T1000 (cell line): ENCODE measurements at places on chromosomes 12 and 14.

- no peak for DNase-seq
Measured at GRCh38 chr12:115135800-115136211, 451.8 kb upstream of the TBX3 start.

GRCh38 chr12:90905691-90906370 lies 49.1 kb downstream of the CCER1 start:
- DNase-seq: no peak

- no peak for DNase-seq
Measured at GRCh38 chr14:71022939-71023338, 115.7 kb downstream of the PCNX1 start.

DNA sequence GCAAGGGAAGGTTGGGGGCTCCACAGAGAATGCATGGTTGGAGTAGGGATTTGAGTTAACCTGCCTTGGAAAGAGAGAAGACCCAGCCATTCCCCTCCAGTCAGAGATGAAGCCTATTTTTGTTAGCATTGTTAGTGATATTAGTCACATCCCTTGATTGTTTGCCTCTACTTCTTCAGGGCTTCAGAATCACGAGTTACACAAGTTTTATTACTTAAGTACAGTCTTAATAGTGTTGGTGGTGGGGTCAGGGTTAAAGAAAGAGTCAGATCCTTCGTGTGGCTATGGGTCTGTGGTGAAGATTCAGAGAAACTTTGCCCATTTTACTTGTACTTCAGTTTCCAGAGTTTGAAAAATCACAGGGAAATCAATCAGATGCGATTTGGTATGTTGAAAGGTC lies 363.1 kb downstream of the LRIG3 start:
- no peak for DNase-seq

DNA sequence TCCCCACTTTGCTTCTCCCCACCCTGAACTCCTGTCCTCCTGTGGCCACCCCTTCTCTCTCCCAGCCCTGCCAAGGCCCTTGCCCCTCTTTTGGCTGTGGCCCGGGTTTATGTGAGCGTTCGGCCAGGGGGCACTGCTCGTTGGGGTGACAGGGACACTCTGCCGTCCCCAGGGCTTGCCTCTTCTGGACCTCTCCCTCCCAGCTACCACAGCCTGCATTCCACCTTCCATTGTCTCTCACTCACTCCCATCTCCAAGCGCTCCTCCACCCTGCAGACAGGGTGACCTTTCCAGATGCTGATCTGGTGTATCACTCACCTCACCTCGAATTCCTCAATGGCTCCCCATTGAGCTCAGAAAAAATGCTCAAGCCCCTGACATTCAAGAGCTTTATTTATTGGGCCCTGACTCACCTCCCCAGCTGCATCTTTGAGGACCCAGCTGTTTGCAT lies 1.4 kb downstream of the SERPINA9 start:
- no peak for DNase-seq

GRCh38 chr14:81771651-81772275 lies 238.1 kb upstream of the SEL1L start:
- DNase-seq: no peak

DNA sequence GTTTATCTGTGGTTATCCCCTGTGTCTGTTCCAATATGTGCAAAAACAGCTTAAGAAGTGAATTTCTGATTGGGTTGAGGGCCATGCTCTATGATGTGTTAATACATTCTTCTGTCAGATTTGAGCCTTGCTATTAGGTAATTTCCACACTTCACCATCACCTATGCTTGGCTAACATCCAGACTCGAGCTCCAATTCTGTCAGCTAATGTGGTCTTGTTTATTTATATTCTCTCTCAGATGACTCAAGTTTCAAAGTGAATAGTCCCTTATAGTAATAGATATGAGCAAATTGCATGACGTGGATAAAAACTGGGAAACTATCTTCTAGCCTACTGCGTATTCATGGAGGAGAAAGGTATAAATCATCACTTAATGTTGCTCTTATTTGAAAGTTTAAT lies 451.3 kb downstream of the SNAPC1 start:
- DNase-seq: no peak

DNA sequence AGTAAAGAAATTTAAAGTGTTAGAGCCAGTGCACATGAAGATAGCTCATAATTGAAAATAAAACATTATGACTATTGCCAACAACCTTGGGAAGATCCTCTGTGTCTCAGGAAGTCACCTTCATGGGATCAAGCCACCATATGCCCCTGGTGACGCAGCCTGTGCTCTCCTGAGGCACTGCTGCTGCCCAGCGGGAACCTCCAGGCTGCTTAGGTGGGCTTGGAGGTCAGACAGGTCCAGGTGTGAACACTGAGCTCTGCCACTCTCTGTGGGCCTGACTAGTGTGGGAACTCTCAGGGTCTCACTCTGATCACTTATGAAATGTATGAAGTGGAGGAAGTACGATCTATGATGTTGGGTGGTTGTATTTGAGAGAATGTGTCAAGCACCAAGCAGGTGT lies 16.7 kb downstream of the SLC35E3 start:
- DNase-seq: no peak

- no peak for DNase-seq
Measured at GRCh38 chr12:90970471-90970870, 15.5 kb upstream of the CCER1 start.

DNA sequence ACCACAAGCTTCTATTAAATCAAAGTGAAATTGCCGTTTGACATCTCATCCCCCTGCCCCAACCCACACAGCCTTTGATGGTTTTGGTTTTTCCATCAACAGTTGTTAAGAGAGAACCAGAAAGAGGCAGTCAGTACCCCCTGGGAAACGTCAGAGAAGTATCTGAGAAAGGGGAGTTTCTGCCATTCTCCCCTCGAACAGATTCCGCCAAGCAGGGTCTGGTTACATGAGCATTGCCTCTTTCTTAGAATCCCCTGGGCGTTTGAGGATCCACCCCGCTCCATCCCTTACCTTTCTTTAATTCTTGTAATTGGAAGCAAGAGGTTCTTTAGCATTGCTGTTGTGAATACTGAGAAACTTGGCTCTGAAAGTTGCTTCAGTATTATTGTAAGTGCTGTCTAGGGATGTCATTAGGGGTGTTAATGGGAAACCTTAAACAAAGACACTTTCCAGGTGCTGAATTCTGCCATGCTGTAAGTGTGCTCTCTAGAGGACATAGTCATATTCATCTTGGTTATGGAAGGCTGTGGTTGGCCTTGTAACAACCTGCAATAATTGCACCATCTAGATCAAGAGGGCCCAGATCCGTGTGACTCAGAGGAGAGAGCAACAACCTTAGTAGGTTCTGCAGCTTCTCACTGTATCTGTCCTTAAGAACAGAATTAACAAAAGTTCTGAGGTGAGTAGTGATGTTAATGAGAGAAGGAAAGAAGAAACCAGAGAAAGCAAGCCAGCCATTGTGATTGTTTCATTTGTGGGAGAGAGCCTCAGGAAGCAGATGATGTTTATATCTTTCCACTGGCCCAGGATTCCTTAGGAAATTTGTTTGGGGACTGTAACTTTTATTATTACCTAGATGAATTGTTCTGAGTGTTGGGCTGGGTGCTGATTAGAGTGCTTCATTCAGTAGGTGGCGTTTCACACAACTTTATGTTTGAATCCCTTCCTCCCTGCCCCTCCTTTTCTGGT lies 9.0 kb downstream of the TMBIM6 start:
- no peak for DNase-seq

DNA sequence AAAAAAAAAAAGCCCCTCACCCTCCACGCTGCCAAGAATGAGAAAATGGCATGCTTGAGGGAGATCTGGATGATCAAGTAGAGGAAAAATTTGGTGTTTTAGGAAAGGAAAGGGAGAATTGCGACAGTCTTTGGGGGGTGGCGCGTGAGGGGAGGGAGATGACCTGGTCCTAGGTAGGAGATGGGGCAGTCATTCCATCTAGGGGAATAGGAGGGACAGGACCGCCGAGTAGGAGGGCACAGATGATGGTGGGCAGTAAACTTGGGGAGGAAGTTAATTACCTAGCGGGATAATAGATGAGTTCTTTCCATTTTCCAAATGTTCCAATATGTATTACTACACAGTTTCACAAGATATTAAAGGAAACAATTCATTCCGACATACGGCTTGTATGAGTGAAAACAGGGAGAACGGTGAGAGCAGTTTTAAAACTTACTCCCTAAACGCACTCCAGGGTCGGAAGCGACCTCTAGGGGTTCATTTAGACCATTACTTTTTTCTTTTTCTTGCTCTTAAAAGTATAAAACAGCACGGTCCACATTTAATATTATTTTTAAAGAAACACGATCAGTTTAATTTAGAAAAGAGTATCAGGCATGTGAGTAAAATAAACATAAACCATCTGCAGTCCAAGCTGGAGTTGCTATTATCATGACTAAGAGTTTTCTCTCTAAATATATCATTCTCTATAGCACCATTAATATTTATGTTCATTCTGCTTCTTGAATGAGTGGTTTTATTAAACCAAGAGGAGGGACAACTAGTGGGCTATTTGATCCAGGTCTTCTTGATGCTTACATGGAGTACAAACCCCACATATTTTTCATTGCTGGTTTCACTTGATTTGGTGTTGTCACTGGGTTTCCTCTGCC lies 3.0 kb upstream of the FNTB start:
- no peak for DNase-seq

DNA sequence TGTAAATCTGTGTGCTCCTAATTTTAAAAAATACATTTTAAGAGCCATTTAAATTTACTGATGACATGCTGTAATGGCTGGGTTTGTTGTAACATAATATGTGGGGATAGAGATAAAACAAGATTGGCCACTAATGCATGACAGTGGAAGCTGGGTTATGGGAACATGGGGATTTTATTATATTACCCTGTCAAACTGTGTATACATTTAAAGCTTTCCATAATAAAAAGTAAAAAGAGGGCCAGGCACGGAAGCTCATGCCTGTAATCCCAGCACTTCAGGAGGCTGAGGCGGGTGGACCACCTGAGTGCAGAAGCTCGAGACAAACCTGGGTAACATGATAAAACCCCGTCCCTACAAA lies 9.1 kb downstream of the TMEM233 start:
- DNase-seq: no peak

DNA sequence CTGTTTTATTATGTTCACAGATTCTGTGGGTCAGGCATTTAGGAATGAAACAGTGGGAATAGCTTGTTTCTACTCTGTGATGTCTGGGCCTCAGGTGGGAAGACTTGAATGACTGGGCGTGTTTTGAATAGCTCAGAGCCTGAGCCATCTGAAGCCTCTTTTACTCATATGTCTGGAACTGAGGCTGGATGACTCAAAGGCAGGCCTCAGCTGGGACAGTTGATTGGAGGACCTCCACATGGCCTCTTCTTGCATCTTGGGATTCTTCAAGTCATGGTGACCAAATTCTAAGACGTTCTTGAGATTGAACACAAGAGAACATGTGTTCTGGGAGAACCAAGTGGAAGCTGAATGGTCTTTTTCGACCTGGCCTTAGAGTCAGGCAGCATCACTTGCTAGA lies 45.8 kb upstream of the TBX3 start:
- DNase-seq: no peak

DNA sequence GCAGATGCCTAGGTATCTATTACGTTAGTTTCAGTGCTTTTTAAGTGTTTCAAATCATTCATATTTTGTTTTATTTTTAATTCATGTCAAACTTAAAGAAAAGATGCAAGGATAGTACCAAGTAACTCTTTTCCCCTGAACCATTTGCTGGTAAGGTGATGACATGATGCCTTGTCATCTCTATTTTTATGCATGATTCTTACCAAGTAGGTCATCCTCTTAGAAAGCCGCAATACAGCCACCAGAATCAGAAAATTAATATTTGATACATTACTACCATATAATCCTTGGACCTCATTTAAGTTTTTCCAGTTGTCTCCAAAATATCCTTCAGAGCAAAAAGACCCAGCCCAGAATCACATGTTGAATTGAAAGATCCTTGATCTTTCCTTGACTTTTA lies 22.3 kb downstream of the ATP5MC2 start:
- DNase-seq: no peak

GRCh38 chr12:70372881-70373280 lies 6.8 kb downstream of the KCNMB4 start:
- no peak for DNase-seq

DNA sequence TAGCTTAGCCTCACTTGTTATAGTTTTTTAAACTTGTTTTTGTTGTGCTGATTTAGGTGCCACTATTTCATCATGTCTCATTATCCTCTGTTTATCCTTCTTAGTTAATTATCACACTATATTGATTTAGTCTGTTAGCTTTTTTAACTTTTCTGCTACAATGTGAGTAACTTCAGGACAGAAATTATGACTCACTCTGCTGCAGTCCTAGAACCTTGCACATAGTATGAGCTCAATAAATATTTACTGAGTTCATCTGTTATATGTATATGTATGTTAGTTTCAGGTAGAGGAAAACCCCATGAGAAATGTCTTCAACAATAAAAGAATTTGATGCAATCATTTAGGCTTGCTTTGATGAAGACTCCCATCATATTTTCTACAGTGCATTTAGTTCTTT lies 224.3 kb upstream of the NAV3 start:
- DNase-seq: no peak

- DNase-seq: no peak
Measured at GRCh38 chr12:8030189-8030588, 2.3 kb upstream of the FOXJ2 start.

- no peak for DNase-seq
Measured at GRCh38 chr12:15705606-15706005, 83.6 kb downstream of the EPS8 start.

GRCh38 chr14:73896521-73896920 lies 9.9 kb downstream of the ZNF410 start:
- DNase-seq: no peak

GRCh38 chr14:53896726-53897125 lies 59.9 kb downstream of the BMP4 start:
- DNase-seq: no peak

GRCh38 chr12:113155646-113156045 lies 6.1 kb downstream of the CFAP73 start:
- no peak for DNase-seq

DNA sequence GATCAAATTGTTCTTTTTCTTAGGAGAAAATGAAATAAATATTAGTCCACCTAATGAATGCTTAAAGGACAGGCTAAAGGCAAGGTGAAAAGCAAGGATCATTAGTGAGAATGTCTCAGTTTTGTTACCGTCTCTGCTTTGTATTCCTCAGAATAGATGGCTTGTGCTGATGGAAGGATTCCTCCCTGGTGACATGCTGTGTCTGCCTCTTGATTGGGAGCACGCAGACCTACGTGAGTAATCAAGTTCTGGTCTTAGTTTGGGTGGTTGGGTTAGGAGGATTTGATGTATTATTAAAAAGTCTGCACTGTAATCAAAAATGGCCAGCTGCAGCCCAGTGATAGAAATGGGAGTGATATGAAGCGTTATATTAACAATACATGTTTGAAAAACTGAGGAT lies 78.8 kb upstream of the RTL1 start:
- no peak for DNase-seq

DNA sequence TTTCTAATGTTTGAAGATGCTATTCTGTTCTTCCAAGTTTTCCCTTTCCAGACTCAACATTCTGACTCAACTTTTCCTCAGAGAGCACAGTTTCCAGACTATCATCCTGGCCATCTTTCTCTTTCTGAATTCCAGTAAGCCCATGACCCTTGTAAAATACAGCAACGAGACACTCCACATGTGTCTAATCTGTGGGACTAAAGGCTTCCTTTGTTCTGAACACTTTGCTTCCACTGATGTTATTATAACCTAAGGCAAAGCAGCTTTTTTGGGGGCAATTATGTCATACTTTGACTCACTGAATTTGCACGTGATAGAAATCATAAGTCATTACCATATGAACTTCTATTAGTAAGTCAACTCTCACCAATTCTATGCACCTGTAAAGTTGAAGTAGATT lies 6.3 kb upstream of the ART4 start:
- DNase-seq: peak; percentile 8

GRCh38 chr14:50734950-50735695 lies 67.0 kb upstream of the SAV1 start:
- DNase-seq: no peak

- DNase-seq: no peak
Measured at GRCh38 chr12:63948211-63948610, 103.7 kb downstream of the SRGAP1 start.
